ENCODE measurements at places on chromosomes 1 and 21.
A peak's percentile ranks its signal among the peaks of the same experiment; 100 is the strongest.

- DNase-seq = peak; percentile 39
Observed at GRCh38 chr1:221327954-221328353, 413.9 kb downstream of the DUSP10 start.

DNA sequence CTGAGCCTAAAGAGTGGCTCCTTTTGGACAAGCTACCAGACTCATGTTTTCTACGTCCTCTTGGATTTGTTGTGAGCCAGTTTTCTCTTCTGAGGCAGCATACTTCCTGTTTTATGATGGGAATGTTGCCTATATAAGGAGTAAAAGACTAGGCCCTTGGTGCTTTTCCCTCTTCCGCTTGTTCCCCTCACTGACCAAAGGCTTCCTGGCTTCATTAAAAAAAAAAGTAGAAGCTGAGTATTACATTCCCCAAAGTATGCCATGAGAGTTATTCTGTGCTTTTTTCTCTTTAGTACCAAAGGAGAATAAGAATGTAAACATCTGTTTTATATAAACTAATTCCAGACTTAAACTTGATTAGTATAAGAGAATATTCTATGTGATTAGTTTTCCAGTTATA is 6.5 kb upstream of the HMCN1 start:
- no peak for DNase-seq

DNA sequence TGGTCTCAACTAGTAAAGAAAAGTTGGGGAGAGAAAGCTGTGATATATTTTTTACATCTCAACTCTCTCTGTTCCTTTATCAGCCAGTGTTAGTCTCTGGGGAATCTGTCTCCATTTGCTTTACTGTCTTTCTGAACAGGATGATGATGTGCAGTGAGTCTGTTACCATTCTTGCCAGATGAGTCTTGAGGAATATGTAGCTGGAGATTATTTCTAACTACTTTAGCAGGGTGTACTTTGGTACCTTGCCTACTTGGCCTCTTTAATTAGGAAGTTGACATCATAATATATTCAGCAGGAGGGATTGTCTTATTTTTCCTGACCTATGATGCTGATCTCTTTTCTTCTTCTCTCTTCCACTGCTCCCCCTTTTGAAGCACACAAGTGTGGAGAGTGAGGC is 15.7 kb upstream of the HAX1 start:
- no peak for DNase-seq

DNA sequence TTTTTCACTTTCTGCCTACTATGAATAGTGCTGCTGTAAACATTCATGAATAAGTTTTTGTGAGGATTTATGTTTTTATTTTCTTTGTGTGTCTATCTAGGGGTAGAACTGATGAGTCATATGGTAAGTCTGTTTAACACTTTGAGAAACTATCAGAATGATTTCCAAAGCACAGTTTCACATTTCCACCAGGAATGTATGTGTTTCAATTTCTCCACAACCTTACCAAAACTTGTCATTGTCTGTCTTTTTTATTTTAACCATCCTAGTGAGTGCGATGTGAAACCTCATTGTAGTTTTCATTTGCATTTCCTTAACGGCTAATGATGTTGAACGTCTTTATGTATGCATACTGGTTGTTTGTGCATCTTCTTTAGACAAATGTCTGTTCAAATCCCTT is 23.5 kb downstream of the RNASEL start:
- no peak for DNase-seq

- no peak for DNase-seq
Observed at GRCh38 chr1:168917309-168917708, 188.3 kb upstream of the DPT start.

DNA sequence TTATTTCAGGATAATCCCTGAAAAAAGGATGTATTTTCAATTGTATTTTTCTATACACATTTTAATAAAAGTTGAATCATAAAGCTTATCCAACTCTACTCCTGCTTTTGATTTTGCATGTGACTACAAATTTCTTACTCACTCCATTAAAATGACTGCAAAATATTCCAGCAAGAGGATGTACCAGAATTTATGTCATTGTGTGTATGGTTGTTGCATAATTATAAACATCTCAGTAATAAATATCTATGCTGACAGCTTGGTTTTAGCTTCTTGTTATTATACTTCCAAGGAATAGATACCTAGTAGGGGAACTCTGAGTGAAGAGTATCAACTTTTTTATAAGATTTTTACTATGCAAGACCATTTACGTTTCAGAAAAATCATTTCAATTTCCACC is 463.2 kb upstream of the RUNX1 start:
- no peak for DNase-seq

- no peak for DNase-seq
Observed at GRCh38 chr1:221937155-221937953, 195.5 kb upstream of the DUSP10 start.

- DNase-seq = no peak
Observed at GRCh38 chr1:234234199-234234598, 139.1 kb upstream of the COA6 start.

DNA sequence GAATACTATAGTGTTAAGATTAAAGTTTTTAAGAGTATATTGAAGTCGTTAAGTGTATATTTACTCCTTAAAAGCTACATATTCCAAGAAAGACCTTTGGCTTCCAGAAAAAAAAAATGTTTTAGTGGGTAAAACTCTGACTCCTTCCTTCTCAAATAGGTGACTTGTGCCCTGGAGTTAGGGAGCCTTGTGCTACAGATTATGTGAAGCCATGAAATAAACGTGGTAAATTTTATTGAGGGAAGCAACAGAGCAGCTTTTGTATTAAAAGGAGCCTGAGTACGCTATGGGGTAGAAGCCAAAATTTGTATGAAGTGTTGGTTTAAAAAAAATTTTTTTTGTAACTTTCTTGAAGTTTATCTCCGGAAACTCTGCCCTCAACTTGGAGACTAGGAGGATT is 994 bp downstream of the RO60 start:
- DNase-seq = no peak

DNA sequence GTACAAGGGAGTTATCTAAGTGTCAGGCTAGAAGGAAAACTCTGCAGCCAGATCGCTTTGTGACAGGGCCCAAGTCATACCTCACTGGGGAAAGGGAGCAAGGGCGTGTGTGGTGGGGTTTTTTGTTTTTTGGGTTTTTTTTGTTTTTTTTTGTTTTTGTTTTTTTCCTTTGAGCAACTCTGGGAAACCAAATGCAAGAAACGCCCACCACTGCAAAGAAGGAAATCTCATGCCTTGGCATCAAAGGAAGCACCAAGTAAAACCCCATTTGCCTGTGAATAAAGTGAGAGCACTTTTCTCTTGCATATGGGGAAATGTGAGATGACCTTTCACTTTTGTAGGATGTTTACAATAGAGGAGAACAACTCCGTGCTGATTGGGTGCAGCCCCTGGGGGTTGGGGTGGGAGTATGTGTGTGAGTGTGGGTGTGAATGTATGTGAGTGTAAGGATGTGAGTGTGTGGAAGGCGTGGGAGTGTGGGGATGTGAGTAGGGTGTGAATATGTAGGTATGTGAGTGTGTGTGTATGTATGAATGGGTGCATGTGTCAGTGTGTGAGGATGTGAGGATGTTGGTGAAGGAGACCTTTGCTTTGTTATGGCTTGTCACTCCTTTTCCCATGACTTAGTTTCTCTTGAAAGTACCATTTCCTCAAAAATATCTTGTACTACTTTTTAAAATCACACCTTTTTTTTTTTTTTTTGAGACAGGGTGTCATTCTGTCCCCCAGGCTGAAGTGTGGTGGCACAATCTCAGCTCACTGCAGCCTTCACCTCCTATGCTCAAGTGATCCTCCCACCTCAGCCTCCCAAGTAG is 34.6 kb downstream of the IL12RB2 start:
- DNase-seq = no peak

- DNase-seq = peak; percentile 54
Observed at GRCh38 chr1:165408518-165408917, 36.4 kb downstream of the RXRG start.

DNA sequence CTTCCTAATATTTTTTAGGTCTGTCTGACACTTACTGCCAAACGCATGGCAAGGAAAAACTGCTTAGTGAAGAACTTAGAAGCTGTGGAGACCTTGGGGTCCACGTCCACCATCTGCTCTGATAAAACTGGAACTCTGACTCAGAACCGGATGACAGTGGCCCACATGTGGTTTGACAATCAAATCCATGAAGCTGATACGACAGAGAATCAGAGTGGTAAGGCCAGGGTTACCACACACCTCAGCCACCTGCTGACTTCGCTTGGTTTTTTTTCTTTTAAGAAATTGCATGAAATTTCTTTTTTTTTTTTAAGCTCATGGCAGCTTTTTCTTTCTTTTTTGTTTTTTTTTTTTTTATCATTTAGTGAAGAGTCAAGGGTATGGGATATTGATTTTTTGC is 17.2 kb downstream of the ATP1A1 start:
- DNase-seq = no peak

DNA sequence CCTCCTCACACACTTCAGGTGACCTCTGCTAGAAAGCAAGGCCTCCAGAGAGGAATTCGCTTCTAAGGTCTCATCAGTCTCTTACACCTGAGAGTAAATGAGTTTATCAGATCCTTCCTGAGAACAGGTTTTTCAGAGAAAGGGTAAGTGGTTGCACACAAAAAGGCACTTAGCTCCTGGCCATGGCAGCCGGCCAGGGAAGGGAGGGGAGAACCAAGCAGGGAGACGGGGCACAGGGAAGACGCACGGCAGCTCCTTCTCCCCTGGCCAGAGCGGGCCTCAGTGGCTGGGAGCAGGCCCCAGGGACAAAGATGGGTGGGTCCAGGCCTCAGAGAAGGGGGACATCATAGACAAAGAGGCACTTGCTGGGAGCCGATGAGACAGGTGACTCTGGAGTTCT is 3.6 kb upstream of the TNNT2 start:
- DNase-seq = no peak

- no peak for DNase-seq
Observed at GRCh38 chr1:152244576-152245273, 20.7 kb upstream of the HRNR start.

GRCh38 chr1:31227891-31228568 is 11.7 kb downstream of the NKAIN1 start:
- peak; percentile 45 for DNase-seq

- DNase-seq = no peak
Observed at GRCh38 chr1:51070011-51070410, 32.0 kb upstream of the C1orf185 start.

GRCh38 chr1:181554465-181554864 is 71.1 kb downstream of the CACNA1E start:
- DNase-seq = no peak

DNA sequence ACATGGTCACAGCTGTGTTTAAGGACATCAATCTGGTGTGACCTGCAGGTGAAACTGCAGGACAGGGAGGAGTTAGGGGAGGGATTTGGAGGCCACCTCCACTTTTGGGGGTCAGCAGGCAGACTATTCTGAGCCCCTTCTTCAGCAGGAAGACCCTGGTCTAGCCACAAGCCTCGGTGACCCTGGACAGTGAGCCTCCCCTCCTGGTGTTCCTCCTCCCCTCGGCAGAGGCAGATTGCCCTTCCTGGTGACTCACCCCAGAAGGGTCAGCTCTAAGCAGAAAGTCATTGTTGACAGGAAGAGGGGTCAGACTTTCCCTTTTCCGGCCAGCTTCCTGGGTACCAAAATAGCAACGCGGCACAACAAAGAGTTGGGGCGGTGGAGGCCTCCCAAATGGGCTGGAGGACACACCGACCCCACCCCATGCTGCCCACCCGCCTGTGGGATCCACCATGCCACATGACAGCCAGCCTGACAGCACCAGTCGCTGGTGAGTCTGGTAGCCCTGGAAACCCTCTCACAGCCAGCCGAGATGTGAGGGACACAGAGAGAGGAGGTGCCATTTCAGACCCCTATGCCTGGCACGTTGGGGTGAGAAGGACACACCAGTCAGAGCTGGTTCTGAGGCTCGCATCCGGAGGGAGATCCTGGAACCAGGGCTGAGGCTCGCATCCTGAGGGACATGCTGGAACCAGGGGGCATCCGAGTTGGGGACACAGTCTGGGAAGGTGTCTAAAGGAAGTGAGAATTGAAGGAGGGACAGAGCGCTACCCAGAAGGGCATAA is 14.7 kb upstream of the CSF1 start:
- DNase-seq = no peak

GRCh38 chr1:34165422-34165921 is 442 bp upstream of the CSMD2 start:
- DNase-seq = no peak

DNA sequence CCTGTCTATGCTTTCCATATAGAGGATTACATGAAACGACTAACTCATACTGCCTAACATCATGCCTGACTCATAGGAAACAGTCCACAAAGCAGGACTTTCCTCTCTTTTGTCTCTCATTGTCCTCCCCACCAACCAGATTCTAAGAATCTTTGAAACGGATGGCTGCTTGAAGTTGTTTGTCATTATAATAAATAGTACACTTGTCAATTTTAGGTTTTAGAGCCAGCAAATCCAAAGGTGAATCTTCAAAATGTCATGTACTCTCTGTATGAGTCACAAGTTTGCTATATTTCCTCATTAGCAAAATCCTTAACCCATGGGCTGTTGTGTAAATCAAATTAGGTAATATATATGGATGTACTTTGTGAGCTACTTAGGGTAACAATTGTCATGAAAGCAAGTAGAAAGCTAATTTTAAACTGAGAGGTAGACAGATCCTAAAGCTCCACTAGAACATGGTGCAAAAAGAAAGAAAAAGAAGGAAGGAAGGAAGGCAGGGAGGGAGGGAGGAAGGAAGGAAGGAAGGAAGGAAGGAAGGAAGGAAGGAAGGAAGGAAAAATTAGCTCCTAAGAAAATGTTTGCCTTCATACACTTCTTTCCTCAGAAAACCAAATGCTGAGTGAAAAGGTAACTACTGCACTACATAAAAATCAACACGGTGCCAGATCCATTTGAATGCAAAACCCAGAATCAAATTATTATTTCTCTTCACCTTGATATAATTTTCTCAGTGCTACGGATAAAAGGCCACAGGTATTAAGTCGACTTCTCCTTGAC is 129.5 kb upstream of the PRMT6 start:
- no peak for DNase-seq

DNA sequence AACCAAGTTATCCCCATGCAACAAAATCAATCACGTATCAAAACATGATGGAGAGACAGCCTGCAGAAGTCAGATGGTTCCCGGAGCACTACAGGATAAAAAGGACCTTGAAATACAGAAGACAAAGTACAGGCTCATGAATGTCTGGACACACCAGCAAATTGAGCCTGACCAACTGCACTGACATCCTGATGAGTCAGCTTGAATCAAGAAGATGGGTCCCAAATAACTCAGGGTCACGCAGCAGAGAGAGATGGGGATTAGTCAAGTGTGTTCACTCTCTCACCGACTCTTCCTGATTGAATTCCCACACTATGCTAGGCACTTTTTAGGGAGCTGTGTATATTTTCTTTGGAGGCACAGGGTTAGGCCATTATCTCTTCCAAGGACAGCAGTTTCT is 71.1 kb upstream of the DIRAS3 start:
- DNase-seq = no peak

DNA sequence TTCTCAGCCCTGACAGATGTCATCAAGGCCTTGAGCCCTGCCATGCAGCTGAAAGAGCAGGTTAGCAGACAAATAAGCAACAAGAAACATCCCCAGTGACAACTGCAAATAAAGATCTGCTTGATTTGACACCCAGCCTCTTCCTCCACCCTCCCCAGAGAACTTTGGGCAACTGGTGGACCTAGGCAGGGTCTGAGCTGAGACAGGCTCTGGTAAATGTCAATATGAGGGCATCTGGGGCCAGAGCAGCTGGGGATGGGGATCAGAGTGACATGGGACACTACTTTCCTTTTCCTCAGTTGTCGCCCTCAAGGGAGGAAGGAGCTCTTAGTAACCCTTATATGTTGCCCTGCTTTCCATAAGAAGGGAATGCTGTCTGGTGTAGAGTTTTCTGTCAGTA is 544.1 kb downstream of the NEGR1 start:
- no peak for DNase-seq
